ENCODE measurements at places on chromosomes 16 and 17. TPM values are rescaled to one million over a fixed set of nuclear protein-coding genes. Genes with fewer than 3 reads are reported as not detected.
A peak's percentile ranks its signal among the peaks of the same experiment; 100 is the strongest.

Gene CLEC19A
- total RNA-seq, result 3.4 TPM

Gene DPEP3
- 3.2 TPM for total RNA-seq

Gene CLEC18B
- total RNA-seq, result not detected

Gene ZNF423
- total RNA-seq, result 35.0 TPM

- H3K27ac ChIP-seq, result no peak overlapping the region
- no peak overlapping the region for H3K4me3 ChIP-seq
- H3K4me1 ChIP-seq, result no peaks in the 10 kb centered on the region
- no peaks in the 10 kb centered on the region for H3K27me3 ChIP-seq
Measured at GRCh38 chr16:72873044-72873443, 174.9 kb downstream of the ZFHX3 start.

- no peaks in the 10 kb centered on the region for H3K27me3 ChIP-seq
- DNase-seq, result no peak
- no peak overlapping the region for H3K4me3 ChIP-seq
- no peaks in the 10 kb centered on the region for H3K36me3 ChIP-seq
Measured at GRCh38 chr16:83929811-83930555, 23.1 kb upstream of the OSGIN1 start.

- peak; percentile 22 for DNase-seq
- H3K27me3 ChIP-seq, result no peaks in the 10 kb centered on the region
- H3K4me3 ChIP-seq, result no peak overlapping the region
- H3K4me1 ChIP-seq, result peaks cover 4% of the 10 kb centered on the region
Measured at GRCh38 chr16:81319221-81319912, 4.6 kb downstream of the GAN start.

DNA sequence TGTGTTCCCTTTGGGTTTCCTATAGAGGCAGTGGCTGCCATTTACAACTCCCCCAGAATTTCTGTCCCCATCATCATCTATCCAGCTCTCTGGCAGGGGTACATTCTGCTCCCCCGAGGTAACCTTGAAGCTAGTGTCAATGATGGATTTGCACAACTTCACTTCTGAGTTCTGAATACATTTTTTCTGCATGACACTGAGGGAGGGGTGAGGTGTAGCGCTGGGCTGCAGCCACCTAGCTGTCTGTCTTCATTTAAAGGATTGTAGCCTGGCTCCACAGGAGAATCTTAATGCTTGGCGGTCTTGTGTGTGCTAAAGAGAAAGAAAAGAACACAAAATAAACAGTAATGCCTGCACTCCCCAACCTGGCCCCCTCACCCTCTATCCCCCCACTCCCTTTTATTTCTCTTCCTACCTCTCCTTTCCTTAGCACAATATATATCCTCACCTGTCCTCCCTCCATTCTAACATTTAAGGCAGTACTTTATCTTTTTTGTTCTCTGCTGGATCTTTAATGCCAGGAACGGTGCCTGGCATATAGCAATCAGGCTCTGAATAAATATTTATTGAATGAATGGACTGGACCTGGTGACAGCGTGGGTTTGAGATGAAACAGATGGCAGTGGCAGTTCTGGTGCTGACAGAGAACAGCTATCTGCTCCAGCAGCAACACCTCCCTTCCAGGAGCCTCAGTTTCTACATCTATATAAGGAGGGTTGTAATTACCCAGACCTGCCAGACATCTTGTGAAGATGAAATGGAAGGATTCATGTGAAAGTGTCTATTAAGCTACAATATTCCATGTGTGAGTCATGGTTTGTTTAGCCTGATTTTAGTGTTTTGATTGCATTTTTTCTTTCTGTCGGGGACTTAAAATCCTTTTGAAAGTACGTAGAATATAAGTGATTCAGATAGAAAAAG lies 163.5 kb upstream of the CDH11 start:
- peaks cover 15% of the 10 kb centered on the region for H3K4me1 ChIP-seq
- no peak for DNase-seq
- H3K36me3 ChIP-seq, result no peaks in the 10 kb centered on the region

Measured in endodermal cell (in vitro differentiated cells).